Mesangial cell (primary cell): ENCODE measurements at places on chromosomes 6 and 20. TPM values are rescaled to one million over a fixed set of nuclear protein-coding genes. Genes with fewer than 3 reads are reported as not detected.

The C20orf202 gene
- 0.13 TPM in 1 of 2 replicates, not detected in the other for total RNA-seq

The OGFRL1 gene
- total RNA-seq, result 19.1 and 28.0 TPM in 2 replicates

The TCF15 gene
- total RNA-seq, result not detected in 2 replicates

The NKX2-4 gene
- total RNA-seq, result not detected in 2 replicates

The OR2B6 gene
- not detected in 2 replicates for total RNA-seq

The LBP gene
- not detected in 2 replicates for total RNA-seq
